Kidney tubule cell (primary cell): ENCODE measurements at places on chromosomes 6 and 20.
A peak's percentile ranks its signal among the peaks of the same experiment; 100 is the strongest.

DNA sequence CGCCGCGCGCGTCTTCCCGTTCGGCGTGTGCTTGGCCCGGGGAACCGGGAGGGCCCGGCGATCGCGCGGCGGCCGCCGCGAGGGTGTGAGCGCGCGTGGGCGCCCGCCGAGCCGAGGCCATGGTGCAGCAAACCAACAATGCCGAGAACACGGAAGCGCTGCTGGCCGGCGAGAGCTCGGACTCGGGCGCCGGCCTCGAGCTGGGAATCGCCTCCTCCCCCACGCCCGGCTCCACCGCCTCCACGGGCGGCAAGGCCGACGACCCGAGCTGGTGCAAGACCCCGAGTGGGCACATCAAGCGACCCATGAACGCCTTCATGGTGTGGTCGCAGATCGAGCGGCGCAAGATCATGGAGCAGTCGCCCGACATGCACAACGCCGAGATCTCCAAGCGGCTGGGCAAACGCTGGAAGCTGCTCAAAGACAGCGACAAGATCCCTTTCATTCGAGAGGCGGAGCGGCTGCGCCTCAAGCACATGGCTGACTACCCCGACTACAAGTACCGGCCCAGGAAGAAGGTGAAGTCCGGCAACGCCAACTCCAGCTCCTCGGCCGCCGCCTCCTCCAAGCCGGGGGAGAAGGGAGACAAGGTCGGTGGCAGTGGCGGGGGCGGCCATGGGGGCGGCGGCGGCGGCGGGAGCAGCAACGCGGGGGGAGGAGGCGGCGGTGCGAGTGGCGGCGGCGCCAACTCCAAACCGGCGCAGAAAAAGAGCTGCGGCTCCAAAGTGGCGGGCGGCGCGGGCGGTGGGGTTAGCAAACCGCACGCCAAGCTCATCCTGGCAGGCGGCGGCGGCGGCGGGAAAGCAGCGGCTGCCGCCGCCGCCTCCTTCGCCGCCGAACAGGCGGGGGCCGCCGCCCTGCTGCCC is 1.1 kb downstream of the SOX4 start:
- peak; percentile 53 for DNase-seq

DNA sequence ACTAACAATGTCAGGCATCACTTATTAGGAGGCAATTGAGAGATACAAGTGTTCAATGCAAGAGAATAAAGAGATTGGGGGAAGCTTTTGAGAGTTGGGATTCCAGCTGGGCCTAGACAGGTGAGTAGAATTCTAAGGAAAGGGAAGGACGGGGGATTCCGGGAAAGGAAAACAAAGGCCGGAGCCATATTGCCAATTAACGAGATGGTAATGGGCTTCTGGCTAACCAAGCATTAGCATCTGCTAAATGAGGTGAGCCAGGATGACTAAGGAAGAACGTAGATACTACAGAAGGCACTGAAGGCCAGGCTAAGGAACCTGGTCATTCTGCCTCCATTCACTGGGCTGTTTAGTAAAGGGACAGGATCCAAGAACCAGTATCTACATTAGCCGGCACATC is 10.5 kb downstream of the FYN start:
- no peak for DNase-seq

- DNase-seq: no peak
These were observed 101.6 kb downstream of the IBTK start for GRCh38 chr6:82145926-82146452.

DNA sequence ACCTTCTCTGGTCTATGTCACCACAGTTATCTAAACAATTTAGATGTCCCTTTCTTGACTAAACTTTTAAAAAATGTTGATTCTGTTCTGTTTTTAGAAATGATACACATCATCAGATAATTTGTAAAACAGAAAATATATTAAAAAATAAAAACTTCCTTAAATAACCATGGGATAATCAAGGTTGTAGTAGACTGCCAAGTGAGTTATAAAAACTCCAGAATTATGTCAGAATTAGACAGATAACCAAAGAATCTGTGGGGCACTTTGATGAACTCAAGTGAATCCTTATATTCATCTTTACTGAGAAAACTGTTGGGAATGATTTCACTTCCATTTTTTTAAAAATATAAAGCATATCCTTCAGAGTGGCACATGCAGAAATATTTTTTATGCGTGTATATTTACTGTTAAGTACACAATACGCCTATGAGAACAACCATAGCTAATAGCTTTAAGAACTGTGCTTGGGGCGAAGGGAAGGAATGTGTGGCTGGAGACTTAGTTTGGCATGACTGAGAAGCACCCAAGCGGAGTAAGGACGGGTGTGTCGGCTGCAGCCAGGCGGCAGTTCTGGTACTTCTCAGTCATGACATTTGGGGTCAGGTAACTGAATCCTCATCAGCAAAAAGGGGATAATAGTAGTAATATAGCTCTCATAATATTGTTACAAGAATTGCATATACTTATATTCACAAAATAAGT is 604.7 kb upstream of the CITED2 start:
- peak; percentile 95 for DNase-seq

- DNase-seq: no peak
These were observed 8.3 kb downstream of the OARD1 start for GRCh38 chr6:41063884-41064285.

DNA sequence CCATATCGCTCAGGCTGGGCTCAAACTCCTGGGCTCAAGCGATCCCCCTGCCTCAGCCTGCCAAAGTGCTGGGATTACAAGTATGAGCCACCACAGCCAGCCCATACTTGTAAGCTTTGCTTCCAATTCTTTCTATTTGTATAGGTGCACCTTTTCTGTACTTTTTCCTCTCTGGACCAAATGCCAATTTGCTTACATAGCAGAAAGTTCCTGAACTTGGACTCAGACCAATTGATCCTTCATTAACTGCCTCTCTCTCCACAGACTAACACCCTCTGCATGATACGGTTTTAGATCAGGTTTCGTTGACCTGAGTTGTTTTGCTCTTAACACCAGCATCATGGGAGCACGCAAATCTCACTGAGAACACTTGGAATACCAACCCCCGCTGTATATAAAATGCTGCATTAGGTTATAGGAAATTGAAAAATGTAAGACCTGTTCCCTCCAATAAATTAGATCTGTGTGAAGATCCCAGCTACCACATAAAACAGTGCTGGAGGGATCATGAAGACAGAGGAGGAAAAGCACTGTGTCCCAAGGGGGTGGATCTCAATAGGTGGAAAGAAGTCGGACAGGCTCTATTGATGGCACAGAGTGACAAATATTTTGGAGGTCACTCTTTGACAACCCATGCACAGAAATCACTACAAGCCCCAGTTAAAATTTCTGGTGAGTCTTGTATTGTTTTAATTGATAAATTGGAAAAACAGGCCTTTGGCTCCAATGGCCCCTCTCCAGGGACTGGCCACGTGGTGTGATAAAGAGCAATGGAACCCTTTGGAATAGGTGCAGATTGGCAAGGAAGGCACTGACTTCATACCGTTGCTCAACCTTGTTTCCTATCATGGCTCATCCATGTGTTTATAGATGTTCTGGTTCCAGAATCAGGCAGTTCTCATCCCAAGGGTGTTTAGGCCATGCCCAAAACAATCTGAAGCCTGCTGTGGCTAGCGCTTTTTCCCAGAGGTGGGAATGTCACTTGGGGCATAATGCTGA is 51.2 kb downstream of the ISM1 start:
- no peak for DNase-seq

GRCh38 chr6:13177664-13178063 is 150.7 kb downstream of the TBC1D7 start:
- DNase-seq: peak; percentile 16

- no peak for DNase-seq
These were observed 5.4 kb downstream of the NKX2-2 start for GRCh38 chr20:21508230-21509078.

GRCh38 chr6:99618649-99619408 is 12.2 kb downstream of the PRDM13 start:
- no peak for DNase-seq

DNA sequence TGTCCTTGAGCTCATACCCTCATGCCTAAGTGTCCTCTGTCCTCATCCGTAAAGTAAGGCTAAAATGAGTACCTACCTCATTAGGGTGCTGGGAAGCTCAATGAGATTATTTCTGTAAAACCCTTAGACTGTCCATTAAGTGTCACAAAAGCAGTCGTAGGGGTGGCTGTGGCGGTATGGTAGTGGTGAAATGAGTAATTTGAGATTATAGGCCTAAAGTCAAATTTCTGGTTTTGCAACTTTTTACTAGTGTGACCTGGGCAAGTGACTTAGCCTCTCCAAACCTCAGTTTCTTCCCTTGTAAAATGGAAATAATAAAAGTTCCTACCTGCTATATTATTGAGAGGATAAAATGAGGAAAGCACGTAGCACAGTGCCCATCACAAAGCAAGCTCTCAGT is 148.2 kb upstream of the AKAP12 start:
- no peak for DNase-seq

- DNase-seq: no peak
These were observed 19.5 kb downstream of the GCM2 start for GRCh38 chr6:10862361-10862760.

DNA sequence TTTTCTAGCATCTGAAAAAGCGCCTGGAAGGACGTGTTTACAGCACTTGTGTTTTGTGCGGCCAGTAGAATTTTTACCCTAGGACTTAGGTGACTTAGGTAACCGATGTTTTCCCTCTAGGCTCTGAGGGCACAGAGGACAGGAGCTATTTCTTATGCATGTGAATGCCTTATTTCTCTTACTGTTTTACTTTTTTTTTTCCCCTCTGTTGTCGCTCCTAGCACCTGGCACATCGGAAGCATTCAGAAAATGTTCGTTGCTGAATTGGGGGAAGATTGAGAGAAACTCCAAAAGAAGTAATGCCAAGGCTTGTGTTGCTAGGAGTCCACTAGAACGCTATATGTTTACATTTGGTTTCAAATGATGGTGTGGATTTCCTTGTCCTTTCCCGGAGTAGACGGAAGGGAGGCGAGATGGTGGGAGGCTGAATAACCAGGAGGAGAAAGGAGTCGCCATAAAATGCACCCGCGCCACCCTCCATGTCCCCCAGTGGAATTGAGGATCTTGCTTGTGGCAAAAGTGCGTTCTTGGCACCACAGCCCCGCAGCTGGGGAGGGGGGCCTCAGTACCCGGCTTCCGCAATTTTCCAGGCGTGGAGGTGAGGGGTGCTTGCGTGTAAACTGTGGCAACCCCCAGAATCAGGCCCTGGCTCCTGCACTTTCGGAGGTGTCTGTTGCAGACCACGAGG is 6.9 kb downstream of the OLIG3 start:
- DNase-seq: no peak

- DNase-seq: no peak
These were observed 20.6 kb upstream of the NKX2-2 start for GRCh38 chr20:21534453-21534852.

GRCh38 chr6:103191391-103192093 is 1668.2 kb downstream of the HACE1 start:
- DNase-seq: no peak

DNA sequence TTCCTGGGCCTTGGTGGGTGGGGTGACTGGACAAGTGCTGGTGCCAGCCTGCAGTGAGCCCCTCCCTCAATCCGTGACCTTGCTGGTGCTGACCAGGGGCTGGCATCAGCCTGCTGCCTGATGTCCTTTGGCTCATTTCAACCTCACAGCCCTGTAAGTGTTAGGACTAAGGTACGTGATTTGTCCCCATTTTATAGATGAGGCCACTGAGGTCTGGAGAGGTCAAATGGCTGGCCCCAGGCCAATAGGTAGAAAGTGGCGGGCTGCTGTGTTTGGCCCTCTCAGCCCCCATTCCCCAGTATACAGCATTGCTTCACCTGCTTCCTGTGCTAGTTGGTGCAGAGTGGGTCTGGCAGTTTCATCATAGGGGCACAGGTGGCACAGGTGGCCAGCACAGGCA is 20.1 kb downstream of the EFCAB8 start:
- no peak for DNase-seq

- peak; percentile 93 for DNase-seq
These were observed 66.1 kb downstream of the CD24 start for GRCh38 chr6:106908386-106908840.

- no peak for DNase-seq
These were observed 141.7 kb downstream of the NKAIN2 start for GRCh38 chr6:123945386-123945785.

DNA sequence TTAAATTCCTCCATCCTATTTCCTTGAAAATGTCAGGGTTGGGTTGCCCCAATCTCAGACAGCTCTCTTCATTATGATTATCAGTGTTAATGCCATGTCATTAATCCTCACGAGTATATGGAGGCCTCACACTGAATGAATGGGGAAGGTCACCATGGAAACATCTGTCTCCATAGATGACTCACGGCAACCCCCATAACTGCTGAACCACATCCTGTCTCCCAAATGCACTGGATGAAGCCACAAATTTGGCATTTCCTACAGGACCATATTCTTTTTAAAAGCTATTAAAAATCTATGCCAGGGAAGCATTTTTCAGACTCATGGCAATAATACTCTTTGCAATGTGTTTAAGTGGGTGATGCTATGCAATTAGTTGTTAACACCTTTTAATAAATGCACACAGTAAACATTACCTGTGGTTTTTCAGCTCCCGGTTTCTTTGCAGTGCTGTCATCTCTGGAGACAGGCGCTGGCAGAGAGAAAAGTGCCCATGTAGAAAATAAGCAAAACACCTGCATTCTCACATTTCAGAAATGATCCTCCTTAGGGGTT is 80.1 kb upstream of the PTPRK start:
- DNase-seq: peak; percentile 91

DNA sequence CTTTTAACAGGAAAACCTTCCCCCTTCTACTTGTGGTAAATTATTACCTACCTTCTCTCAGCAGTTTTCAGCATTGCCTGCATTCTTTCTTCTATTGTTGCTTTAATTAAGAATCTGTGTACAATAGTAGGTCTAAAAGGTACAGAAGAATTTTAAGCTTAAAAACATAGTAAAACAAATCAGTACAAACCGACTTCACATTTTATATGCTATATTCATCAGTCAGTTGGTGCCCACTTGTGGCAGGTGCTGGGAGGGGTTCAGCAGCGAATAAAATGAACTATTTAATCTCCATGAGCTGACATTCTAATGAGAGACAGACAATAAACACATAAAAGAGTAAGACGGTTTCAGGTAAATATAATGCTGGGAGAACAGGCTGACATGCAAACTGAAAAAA is 73.4 kb upstream of the FBXO30 start:
- peak; percentile 26 for DNase-seq

DNA sequence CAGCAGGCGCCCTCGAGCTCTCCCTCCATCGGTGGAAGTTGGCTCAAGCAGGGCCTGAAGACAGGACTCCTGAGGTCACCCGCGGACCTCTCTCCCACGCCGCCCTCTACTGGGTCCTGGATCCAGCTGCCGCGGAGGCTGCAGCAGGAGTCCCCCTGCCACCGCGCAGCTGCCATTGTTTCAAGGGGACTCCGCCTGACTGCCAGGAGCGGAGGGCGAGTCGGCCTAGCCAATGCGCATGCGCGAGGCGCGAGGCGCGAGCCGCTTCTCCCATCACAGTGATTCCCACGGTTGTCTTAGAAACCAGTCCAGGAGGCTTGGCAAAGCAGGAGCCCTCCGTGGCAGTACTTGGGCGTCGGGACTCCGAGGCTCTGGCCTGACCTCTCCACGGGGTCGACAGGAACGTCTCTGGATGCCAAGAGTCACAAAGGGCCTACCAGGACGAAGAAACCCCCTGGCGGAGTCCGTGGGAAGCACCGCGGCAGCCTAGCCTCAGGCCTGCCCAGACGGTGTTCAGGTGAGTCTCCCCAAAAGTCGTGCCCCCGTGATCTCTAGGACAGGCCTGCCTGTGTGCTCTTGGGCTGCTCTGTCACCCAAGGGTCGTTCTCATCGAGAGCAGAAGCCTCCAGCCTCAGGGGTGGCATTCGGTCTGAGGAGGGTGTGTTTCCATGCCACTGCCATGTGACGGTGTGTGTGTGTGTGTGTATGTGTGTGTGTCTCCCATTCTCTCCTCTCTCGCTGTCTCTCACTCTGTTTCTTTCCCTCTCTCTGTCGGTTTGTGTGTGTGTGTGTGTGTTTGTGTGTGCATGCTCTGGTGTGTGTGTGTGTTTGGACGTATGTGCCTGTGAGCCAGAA is 290.6 kb upstream of the ZNF337 start:
- peak; percentile 43 for DNase-seq
